ENCODE measurements at places on chromosomes 2 and 18.

GRCh38 chr2:45781464-45781811 is 130.0 kb downstream of the PRKCE start:
- no peak for DNase-seq

DNA sequence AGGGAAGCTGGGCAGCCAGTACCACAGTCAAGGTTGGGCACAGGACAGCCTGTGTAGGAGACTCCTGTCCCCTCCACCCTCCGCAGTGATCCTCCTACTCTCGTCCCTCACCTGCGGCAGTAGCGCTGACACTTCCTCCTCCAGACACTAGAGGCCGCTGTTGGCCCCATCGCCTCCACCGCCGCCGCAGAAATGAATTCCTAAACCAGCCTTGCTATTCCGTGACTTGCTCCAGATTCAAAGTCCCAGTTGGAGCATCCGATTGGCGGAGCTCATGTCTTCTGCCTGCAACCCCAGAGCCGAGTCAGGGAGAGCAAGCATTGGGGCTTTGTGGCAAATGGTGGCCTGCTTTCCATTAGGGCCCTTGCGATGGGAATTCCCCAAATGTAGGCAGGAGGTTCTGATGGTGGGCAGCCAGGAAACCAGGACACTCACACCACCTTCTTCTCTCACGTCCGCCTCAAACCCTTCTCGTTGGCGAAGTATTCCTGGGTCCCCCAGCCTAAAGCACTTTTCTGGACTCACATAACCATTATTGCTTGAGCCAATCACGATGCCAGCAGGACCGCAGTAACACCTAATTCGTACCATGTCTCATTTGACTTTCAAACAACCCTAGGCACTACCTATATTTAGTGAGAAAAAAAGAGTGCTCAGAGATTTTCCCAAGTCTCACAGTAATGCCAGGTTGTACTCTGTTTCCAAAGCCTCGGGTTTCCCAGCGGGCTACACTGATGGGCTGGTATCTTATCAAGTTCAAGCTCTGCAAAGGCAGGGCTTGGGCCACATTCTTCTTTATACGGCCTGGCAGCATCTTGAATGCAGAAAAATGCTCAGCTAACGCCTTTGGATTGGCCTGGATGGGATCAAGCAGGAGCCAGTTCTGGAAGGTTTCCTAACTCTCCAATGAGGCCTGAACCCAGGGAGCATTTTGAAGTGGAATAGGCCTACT is 1.2 kb upstream of the DNAJB2 start:
- peak; percentile 42 for DNase-seq

DNA sequence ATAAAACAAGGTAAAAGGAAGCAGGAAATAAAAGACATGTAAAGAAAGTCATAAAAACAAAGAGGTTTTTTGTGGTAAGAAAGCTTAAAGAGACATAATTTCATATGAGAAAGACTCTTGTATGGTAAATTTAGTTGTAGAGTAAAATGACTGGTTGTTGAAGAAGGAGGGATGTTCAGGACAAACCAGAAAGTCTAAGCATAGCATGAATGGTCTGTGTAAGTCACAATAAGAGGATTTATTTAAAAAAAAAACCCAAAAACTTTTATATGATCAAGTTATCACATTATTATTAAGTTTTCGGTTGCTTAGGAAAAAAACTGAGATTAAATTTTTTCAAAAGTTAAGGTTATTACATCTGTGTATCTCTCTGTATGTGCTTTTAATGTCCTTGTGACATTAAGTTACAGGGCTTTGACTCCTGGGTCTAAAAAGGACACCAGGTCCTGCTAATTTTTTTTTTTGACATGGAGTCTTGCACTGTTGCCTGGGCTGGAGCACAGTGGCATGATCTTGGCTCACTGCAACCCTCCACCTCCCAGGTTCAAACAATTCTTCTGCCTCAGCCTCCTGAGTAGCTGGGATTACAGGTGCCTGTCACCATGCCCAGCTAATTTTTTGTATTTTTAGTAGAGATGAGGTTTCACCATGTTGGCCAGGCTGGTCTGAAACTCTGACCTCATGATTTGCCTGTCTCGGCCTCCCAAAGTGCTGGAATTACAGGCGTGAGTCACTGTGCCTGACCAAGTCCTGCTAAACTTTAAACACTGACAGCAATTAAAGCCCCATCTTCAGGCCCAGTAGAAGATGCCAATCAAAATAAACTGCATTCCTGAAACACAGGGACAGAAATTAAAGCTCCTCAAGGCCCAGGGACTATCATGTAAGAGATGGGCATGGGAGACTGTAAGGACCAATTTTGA is 14.2 kb upstream of the OXER1 start:
- DNase-seq = no peak

DNA sequence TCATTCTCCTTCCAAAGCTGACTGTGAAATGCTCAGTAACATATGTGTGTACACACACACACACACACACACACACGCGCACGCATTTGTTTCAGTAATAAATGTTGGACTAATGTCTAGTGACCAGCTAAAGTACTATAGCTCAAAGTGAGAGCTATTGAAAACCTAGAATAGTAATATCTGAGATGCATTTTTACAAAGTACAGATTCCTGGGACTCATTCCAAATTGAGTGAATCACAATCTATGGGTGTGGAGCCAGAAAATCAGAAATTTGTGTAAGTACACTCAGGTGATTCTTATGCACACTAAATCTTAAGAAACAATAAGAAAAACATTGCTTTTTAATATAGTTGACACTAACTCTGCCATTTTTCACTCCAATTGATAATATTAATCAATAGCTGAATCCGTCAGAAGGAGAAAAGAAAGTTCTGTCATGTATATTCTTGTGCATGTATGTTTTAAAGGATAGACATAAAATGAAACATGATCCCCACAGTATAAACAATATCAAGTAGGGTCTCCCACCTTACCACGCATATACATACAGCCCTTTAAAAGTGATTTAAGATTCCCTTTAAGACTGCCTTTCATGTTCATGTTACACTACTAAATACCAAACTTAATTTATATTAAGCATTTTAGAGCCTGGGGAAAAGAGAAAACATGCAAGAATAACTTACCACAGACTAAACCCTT is 123.5 kb downstream of the ATAD2B start:
- no peak for DNase-seq

- no peak for DNase-seq
Observed at GRCh38 chr18:26325771-26326170, 99.5 kb downstream of the TAF4B start.

GRCh38 chr2:8154936-8155335 is 526.9 kb upstream of the ID2 start:
- no peak for DNase-seq

DNA sequence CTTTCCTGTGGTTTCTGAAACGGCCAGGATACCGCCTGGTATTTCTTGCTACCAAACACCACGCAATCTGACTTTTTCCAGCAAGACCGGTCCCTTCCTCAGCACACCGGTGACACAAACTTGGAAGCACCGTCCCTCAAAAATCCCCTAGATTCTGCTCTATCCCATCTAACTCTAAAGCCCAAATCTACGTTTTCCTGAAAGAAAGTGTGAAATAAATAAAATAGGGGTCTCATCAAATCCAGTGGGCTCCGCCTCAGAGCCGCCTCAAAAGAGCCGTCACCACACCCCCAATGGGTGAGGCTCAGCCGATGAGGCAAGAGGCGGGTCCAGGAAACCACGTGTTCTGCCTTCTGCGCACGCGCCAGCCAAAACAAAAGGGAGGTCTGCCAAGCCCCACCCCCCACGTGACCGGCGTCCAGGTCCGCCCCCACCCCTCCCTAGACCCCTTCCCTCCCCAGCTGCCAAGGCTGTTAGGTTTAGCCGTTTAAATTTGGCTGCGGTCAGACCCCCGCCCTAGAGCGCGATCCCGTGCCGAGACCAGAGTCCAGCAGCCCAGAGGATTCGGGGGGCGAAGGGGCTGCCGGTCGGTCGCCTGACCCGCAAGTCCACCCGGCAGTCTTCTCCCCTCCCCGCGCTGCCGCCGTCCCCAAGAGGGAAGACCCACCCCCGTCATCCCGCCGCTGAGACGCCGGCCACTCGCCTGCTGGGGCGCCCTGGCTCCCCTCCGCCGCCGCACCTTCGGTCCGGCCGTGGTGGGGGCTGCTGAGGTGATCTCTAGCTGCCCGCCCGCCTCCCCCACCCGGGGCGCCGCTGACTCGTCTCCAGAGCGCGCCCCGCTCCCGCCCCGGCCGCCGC is 534 bp downstream of the KANSL1L start:
- peak; percentile 94 for DNase-seq

- DNase-seq = no peak
Observed at GRCh38 chr2:236545814-236546480, 23.7 kb upstream of the ACKR3 start.

GRCh38 chr2:190849774-190850173 is 30.8 kb upstream of the GLS start:
- no peak for DNase-seq

GRCh38 chr2:101960819-101961337 is 30.9 kb upstream of the IL1R2 start:
- no peak for DNase-seq

- no peak for DNase-seq
Observed at GRCh38 chr2:142863485-142863961, 13.9 kb upstream of the KYNU start.

- no peak for DNase-seq
Observed at GRCh38 chr2:232761301-232761907, 15.0 kb downstream of the KCNJ13 start.

DNA sequence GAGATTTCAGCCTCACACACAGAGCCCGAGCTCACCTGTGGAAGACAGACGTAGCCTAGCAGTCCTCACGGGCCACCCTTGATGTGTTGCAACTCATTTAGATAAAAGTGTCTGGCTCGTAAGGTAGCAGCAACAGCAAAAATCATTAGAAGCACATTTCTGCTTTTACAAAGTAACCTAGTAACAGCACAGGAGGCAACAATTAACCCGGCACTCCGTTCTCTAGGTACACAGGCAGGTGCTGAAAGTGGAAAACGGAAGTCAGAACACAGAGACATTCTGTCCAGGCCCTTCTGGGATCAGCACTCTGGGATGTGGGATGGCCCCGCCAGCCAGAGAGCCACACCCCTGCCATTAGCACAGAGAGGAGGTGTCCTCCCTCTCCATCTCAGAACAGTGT is 99.3 kb downstream of the KLHL29 start:
- no peak for DNase-seq

- no peak for DNase-seq
Observed at GRCh38 chr2:237503201-237503600, 16.1 kb downstream of the MLPH start.

GRCh38 chr2:39469807-39470206 is 32.7 kb upstream of the MAP4K3 start:
- no peak for DNase-seq

GRCh38 chr2:128487650-128488387 is 169.2 kb upstream of the HS6ST1 start:
- DNase-seq = no peak

GRCh38 chr2:239118264-239118663 is 270.4 kb downstream of the TWIST2 start:
- DNase-seq = no peak

DNA sequence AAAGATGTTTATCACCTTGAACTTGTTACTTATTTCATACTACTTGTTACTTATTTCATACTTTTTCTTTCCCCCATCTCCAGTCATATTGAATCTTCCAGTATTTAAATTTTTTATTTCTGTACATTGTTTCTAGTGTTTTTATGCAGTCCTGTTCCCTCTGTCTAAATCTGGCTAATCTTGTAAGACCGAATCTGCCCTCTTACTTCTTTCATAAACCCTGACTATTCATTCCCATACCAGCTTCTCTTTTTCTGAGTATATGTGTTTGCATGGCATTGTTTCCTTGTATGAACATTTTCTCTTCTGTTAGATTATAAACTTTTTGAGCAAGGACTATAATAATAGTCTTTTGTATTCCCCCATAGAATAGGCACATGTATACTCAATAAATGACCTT is 131.7 kb downstream of the TAF4B start:
- DNase-seq = no peak

DNA sequence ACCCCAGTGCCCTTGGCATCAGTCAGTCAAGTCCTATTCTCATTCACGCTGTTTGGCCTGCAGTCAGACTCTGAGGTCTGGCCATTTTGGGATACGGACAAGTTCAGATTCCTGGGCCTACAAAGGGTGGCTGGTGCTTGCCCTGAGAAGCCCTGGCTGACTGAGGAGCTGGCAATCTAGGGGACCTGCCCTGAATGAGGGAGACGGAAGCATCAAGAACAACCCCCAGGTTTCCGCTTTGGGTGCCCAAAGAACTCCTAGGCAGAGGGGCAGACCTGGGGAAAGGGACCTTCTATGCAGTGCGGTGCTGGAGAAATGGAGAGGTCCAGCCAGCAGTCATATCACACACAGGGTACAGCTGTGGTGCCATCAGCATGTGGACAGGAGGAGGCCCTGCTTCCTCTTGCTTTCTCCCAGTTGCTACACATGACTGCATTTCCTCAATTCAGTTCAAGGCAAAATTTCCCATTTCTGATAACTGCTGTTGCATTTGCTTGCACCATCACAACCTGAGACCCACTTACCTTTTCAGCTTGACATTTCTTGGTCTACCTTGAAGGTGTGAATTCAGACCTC is 70.9 kb upstream of the LGALSL start:
- no peak for DNase-seq

DNA sequence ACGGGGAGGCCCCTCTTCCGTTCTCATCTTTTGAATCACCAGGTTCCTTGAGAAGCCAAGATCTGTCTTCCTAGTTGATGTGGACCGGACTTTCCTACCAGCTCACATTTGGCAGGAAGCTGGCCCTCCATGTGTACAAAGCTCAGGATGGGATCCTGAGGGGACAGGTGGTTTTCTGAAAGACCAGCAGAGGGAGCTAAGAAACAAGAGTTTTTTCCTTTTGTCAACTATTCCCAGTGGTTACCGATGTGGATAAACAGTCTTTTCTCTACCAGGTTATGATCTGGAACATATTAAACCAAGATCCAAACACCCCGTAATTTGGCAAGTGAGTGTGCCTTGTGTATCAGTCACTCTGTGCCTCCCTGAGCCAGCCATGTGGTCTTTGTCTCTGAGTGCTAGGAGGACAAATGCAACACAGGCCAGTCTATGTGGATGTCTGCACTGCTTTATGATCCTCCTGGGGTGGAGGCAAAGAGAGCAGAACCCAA is 25.1 kb upstream of the ARHGAP25 start:
- DNase-seq = no peak

GRCh38 chr18:73296686-73297085 is 428.9 kb upstream of the NETO1 start:
- DNase-seq = no peak

DNA sequence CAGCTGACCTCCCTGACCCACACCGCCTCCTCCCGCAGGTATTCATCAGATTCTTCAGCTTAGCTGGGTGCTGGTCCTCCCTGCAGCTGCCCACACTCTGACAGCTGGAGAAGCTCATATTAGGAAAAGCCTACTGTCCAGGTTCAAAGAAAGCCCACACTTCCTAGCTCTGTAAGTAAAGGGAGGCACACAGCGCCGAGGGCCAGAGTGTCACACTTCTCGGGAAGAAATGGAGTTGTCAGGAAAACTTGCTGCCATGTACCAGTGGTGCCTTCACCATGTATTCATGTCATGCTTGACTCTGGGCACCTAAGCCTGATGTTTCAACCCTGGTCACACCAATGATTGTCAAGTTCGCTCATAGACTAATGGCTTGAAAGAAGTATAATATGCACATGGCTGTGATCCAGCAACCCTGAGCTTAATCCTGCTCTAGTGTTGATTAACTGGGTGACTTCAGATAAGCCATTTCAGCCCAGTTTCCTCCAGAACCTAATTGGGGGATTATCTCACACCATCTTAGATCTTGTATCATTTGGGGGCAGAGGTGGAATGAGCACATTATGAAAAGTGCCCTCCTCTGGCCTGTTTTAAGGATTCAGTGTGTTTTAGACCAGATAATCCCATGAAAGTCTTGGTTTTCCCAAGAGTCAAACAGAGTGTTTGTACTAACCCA is 180.3 kb upstream of the PARD3B start:
- no peak for DNase-seq

GRCh38 chr18:36831139-36831538 is 2.2 kb downstream of the KIAA1328 start:
- DNase-seq = no peak
